ENCODE measurements at places on chromosomes 7 and 10.

DNA sequence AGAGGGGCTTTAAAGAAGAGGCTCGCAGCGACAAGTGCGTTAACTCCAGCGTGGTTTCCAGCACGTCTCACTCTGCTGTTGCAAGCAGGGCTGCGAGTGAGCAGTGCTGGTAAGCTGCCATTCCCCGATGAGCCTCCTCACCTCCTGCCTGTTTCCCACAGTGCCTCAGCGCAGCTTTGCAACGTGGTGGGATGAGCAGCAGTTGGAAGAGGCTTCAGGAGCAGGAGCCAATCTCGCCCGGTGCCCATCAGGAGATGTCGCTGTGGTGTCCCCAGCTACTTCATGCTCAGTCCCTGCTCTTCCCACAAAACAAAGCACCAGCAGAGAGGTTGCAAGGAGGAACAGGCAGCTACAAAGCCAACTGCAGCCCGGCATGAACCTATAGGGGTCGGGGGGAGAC, 2.4 kb upstream of the ADARB2 start:
- DNase-seq, result peak; percentile 68

GRCh38 chr7:90232430-90232829, 12.5 kb upstream of the CFAP69 start:
- no peak for DNase-seq

DNA sequence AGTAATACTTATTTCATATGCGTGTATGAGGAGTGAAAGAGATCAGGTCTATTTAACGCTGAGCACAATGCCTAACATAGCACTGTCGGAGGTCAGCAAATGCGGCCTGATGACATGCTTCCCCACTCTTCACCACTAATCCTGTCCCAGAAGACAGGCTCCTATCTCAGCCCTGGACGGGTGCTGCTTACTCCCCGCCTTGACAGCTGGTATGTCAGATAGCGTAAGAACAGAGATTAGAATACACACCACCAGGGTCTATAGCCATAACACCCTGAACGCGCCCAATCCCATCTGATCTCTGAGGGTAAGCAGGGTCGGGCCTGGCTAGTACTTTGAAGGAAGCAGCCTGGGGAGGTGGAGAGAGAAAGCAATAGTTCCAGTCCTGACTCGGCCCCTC, 32.3 kb upstream of the TM9SF3 start:
- no peak for DNase-seq

DNA sequence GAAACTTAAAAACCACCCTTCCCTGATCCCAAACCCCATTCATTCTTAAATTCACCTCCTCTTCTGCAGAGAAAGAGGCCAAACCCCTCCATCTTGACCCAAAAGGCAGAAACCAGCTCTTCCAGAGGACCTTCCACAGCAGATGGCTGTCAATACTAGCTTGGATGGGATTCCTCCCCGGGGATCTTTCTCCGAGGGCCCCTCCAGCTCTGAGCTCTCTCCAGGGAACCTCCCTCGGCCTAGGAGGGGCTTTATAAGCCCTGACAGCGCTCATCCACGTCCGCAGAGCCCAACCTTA, 5.4 kb downstream of the TNRC18 start:
- DNase-seq, result no peak

DNA sequence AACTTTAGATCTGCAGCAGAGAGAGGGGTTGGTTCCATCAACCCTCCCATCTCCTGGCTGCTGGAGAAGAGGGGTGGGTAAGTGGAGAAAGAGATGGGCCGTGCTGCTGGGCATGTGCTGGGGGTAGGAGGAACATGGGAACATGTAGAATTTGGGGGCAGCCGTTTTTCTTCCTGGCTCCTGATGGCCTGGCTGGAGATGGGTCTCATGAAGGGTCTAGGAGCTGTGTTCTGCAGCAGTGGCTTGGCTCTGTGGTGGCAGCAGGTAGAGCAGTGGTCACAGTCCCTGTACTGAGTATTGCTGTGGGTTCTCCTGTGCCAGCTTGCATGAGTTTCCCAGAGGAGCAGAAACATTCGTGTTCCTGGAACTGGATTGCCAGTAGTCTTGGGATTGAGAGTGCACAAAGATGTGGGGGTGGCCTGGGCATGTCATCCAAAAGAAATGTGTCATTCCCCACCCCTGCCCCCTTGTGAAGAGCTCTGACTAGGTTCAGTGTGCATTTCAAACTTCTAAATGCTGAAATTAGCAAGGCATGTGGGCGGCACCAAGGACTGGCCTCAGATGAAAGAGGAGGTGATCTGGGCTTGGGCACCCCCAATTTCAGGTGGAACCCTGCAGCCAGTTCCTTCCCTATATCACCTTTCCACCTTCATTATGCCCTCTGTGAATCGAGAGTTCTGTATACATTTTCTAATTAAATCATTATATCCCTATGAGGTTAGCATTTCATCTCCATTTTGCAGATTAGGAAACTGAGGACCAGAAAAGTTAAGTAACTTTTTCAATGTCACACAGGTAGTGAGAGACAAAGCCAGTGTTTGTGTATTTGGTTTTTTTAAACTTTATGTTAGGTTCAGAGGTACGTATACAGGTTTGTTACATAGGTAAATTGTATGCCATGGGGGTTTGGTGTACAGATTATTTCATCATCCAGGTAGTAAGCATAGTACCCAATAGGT, 2.1 kb downstream of the CHST3 start:
- no peak for DNase-seq

GRCh38 chr10:44010873-44011602, 362.4 kb upstream of the ZNF32 start:
- DNase-seq, result no peak

GRCh38 chr7:1085910-1086421, 1.9 kb upstream of the GPER1 start:
- no peak for DNase-seq

DNA sequence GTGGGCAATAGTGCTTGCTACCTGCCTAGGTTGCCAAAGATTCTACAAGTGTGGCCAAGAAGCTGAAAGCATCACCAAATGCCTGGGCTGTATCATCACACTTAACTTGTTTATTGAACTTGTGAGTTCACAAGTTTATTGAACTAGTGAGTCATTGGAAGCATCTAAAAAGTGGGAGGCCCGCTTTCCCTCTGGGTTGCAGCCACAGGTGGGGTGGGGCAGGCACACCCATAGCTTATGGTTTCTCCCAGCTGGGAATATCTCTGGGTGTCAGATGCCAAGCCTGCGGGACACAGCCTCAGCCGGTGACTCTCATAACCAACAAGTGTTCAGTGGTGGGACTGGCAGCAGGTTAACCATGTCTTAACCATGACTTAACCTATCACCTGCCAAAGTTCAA, 145.9 kb upstream of the FAM13C start:
- no peak for DNase-seq

DNA sequence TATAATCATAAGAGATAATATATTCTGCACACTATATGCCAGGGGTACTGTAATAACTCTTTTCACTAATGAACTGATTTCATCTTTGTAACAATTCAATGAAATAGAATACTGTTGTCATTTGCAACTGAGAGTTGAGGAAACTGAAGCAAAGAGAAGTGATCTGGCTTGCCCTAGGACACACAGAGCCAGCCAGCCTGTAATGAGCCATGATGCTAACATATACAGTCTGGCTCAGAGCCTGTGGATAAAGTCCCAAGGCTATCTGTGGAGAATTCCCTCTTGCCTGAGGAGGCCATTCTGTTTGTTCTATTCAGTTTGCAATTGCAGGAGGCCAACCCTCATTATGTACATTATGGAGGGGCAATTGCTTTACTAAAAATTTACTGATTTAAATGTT, 241.3 kb downstream of the CXCL12 start:
- no peak for DNase-seq

- no peak for DNase-seq
These were observed 2.4 kb downstream of the RPS24 start for GRCh38 chr10:78035933-78036583.

DNA sequence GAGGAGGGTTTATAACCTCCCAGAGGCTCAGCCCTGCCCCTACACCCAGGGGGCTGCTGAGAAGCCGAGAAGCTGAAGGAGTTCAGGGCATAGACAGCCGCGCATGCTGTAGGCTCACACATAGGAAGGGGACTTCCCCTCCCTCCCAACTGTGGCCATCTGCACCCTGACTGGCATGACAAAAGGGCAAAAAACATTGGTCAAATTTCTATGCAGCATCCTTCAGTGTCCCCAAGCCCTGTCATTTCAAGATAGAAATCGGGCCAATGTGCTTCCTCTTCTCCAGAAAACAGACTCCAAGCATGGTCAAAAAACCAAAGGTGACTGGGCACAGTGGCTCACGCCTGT, 55.9 kb upstream of the MYL10 start:
- no peak for DNase-seq

GRCh38 chr7:27219821-27220220, 19.9 kb upstream of the HOXA13 start:
- DNase-seq, result no peak

DNA sequence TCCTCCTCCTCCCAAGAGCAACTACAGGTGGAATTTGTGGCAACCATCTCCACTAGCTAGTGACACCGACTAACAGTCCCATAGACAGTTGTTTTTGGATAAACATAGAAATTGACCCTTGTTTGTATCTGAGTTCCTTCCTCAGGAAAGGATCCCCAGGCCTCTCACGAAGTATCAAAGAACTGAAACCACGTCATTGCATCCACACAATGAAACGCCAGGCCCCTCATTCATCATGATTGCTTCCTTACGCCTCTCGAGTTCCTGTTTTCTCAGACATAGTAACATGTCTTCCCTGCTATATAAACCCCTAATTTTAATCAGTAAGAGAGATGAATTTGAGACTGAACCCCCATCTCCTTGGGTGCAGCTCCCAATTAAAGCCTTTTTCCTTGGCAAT, 18.1 kb downstream of the SLC35G1 start:
- no peak for DNase-seq

All from neural progenitor cell (in vitro differentiated cells).